ENCODE measurements at places on chromosomes 2 and 18.

DNA sequence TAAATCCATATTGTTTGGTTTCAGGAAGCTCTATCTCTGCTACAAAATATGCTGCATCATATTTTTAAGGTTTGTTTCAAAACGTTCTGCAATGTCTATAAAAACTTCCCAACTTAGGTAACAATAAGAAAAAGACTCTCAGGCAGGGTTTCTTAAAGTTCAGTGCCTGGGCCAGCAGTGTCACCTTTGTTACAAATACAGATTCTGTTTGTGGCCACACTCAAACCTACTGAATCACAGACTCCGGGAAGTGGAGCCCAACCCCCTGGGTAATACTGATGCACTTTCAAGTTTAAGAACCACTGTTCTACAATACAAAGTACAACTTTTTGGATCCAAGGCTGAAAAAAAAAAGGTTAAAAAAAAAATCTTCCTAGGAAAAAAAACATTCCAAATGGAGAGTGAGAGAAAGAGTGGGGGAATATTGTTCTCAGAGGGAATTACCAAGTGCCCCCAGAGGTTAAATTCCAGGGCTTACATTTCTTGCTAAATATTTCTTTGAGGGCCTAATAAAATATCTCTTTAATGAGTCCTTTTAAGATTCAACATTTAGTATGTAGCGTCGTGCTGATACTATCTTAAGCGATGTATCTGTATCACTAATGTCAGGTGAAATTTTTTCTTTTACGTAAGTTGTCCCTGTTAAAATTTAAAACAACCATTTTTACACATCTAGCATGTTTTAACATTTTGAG is 476.7 kb downstream of the TXNL1 start:
- no peak for DNase-seq

DNA sequence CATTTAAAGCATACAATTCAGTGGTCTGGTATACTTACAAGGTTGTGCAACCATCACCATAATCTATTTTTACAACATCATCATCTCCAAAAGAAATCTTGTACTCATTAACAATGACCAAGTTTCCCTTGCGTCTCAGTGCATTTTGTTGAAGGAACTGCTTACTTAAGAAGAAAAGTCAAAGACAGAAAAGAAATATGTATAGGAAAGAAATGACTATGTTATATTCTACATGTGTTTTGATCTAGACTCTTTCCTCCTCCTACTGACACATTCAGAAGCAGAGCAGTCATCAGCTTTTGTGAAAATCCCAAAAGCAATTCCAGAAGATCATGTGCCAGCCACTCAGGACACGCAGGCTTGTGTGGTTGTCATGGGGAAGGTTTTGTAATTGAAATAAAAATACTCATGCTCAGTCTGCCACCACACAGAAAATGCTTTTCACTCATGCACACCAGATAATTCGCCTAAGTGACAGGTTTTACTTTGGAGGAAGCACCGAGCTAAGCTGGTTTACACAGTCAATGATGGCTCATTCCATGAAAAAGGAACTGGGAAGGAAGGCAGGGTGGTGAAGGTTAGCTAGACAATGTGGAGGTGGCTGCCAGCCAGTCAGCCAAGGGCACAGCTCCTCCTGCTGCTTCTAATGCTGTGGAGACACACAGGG is 158.5 kb upstream of the REV1 start:
- DNase-seq, result no peak

DNA sequence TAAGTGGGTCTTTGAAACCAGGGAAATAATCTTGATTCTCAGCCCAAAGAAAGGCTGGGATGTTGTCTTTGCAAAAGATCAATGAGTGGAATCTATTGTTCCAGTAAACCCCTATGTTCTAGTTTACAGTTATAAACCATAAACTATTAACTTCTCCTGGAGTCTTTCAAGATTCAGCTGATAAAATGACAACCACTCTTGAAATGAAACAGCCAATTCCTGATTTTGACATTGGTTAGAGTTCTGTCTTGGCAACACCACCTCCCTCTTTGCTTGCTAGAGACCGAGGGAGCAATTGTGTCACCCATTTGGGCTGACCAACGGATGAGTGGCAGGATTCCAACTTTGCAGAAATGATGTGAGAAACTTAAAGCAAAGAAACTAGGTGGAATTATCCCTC is 746.9 kb downstream of the SLC4A3 start:
- no peak for DNase-seq

DNA sequence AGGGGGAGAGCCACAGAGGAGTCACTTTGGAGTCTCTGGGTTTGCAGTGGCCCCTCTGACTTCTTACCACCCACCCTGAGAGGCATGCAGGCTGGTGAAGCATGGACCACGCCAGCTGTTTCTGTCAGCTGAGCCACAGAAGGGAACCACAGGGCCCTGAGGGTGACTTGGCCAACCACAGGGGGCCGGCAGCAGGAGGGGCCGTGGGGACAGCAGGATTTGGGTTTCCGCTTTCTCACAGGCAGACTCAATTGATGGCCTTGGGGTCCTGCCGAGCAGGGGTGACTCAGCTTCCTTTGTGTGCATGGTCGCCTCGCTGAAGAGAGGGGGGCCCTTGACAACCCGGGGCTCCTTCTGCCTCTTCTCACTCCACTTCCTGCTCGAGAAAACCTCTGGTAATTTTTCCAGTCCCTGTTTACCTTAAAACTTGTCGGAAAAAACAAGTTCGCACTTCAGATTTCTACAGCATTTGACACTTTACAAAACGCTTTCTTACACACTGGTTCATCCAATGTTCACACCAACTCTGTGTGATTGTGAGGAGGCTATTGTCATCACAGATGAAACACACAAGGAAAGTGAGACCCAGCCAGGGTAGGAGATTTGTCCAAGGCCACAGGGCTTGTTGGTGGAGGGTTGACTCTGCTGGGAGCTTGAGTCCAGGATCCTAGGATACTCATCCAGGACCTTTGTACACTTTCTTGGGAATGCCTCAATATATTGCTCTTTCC is 311.2 kb downstream of the LPIN1 start:
- peak; percentile 72 for DNase-seq

DNA sequence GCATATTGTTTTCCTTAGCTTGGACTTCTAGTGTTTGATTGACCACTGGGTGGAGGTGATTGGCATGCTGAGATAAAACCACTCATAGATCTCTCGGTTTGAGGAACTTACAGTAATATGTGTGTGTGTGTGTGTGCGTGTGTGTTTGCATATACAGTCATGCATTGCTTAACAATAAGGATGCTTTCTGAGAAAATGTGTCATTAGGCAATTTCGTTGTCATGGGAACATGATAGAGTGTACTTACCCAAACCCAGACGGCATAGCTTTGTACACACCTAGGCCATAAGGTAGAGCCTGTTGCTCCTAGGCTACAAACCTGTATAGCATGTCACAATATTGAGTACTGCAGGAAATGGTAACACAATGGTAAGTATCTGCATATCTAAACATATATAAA is 167.3 kb downstream of the NYAP2 start:
- no peak for DNase-seq

DNA sequence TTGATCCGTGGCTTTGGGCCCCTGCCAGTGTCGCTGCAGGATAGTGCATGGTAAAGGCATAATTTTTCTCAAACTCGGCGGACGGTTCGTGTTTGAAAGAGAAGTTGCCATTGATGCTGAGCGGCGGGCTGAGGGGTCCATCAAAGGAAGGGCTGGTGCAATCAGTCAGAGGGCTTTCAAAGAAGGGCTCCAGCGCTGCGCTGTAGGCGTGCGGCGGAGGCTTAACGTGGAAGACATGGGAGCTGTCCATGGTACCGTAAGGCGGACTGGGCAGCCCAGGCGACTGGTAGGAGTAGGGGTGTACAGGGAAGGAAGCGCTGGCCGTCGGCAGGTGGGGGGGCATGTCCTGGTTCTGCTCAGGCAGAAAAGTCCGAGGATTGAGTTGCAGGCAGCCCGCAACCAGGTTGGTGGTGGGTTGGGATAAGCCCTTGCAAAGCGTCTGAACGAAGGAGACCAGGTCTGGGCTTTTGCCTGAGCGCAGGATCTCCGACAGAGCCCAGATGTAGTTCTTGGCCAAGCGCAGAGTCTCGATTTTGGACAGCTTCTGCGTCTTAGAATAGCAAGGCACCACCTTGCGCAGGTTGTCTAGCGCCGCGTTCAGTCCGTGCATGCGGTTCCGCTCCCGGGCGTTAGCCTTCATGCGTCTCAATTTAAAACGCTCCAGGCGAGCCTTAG is 2.3 kb downstream of the NEUROD1 start:
- DNase-seq, result peak; percentile 38

- no peak for DNase-seq
Measured at GRCh38 chr2:150971910-150972309, 289.8 kb downstream of the RBM43 start.

GRCh38 chr2:191560411-191560980 is 117.4 kb upstream of the NABP1 start:
- no peak for DNase-seq

DNA sequence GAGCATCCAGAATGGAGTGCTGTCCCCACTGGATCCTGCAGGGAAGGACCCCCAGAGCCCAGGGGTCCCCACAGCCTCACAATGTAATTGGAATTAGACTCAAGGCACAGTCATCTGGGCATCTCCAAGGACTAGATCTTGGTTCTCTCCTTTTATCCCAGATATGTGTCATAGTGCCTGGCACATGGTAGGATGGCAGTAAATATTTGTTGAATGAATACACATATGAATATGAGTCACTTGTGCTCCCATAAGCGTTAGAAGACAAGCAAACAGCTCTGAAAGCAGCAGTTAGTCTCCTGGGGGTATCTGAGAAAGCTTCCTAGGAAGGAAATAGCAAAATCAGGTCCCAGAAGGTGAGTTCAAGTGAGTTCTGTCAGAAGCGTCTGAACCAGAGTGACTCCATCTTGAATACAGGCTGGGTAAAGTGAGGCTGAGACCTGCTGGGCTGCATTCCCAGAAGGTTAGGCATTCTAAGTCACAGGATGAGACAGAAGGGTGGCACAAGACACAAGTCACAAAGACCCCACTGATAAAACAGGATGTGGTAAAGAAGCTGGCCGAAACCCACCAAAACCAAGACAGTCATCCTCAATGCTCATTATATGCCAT is 234.1 kb upstream of the ID2 start:
- no peak for DNase-seq

- no peak for DNase-seq
Measured at GRCh38 chr18:72233106-72233505, 311.0 kb downstream of the CBLN2 start.

GRCh38 chr18:8260319-8260718 is 348.9 kb upstream of the RAB12 start:
- DNase-seq, result no peak

DNA sequence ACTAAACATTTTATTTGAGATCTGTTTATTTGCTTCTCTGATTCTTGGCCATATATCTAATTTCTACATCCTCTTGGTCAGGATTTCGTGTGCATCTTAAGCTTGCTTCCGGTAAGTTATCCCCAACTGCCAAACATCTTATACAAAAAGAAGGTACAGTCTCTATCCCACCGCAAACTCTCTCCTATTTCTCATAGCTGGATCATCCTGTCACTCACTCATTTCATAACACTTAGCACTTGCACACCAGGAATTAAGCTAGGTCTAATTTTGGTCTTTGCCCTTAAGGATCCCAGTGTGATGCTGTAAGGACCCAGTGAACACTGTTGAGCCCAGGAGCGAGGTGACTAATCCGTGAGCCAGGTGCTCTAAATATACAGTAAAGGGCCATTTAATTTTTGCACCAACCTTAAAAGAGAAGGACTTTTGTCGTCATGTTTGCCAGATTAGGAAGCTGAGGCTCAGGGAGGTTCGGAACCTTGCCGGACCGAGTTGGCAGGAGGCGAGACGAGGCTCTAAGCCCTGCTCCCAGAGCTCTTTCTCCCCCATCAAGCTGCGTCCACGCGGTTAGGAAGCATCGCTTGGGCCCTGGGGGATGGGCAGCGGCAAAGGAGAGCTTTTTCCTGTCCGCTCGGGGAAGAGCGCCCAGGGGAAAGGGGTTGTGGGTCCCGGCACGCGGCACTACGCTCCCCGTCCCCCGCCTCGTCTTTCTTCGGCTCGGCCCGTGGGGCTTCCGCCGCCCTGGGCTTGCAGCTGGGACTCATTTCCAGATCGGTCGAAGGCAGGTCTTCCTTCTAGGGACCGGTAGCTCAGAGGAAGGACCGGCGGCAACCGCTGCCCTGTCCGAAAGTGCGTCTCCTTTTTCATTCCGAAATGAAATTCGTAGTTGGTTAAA is 4.1 kb upstream of the ITPRIPL1 start:
- peak; percentile 29 for DNase-seq

GRCh38 chr2:191145769-191146471 is 4.9 kb downstream of the STAT4 start:
- no peak for DNase-seq

DNA sequence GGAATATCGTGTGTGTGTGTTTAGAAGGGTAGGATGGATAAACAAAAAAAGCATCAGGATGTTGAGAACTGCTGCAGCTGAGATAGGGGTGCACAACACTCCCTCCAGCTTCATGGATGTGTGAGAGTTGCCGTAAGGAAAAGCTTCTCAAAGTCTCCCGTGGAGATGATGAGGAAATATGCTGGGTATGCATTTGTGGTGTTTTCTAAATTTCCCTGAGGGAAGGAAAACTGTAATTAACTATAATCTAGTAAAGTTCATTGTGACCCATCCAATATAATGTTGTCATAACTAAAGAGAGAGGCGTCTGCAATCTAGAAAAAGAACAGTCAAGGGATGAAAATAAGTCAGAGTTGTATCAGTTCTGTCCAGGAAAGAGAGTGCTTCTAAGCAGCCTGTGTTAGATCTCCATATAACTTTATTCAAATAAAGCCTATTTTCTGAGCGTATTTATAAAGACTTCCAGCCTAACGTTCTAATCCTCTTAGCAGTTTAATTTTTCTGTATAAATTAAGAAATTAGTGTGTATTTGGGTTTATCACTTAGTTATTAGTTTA is 7.3 kb upstream of the LMAN2L start:
- DNase-seq, result no peak

- no peak for DNase-seq
Measured at GRCh38 chr2:181846399-181847197, 44.9 kb upstream of the ITPRID2 start.

- DNase-seq, result peak; percentile 59
Measured at GRCh38 chr2:233063269-233063975, 3.3 kb downstream of the INPP5D start.

GRCh38 chr2:30109856-30110255 is 37.0 kb upstream of the YPEL5 start:
- no peak for DNase-seq

DNA sequence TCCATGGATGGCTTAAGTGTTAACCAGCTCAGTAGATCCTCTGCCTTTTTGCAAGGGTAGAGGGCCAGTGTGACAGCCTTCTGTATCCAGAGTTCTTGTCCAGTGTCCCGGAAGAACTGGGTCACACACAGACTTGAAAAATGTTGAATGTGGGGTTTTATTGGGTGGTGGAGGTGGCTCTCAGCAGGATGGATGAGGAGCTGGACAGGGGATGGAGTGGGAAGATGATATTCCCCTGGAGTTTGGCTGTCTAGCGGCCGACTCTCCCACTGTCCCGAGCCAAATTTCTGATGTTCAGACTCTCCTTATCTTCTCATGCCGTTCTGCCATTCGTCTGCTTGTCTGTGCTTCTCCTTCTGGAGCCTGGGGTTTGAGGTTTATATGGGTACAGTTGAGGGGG is 72.6 kb downstream of the MYO3B start:
- DNase-seq, result no peak

DNA sequence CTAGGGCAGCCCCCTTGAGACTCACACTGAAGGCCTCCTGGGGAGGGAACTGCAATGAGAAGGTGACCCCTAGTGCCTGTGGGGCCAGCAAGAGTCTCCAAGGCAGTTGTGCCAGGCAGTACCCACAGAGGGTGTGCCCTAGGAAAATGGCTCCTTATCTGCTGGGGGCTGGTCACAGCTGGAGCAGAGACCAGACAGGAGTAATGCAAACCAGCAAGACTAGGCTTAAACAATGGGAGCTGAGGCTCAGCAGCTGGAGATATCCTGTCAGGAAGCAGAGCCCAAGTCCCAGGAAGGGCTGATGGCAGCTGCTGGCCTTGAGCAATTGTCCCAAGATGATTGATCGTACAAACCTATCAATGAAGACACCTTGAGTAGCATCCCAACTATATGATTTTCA is 26.8 kb upstream of the E2F6 start:
- no peak for DNase-seq
